DND-41 (cell line): ENCODE measurements at places on chromosomes 5 and 9.
A peak's percentile ranks its signal among the peaks of the same experiment; 100 is the strongest.

DNA sequence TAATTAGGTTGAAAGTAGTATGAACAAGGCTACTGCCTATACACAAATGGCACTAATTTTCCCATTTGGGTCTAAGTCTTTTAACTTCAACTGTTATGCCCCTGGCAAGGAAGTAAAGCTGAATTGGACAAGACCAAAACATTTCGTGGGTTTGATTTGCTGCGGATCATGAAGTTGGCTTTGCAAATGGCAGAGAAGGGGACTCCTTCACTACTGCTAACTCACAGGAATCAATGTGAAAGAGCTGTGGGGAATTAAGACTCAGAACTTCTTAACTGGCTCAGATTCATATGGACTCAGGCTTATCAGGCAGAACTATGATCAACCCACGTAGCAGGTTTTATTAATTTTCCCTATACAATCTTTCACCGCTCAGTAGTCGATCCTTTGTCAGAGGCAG lies 73.8 kb upstream of the IFNE start:
- DNase-seq, result no peak

GRCh38 chr9:10443868-10444204 lies 169.0 kb downstream of the PTPRD start:
- no peak for DNase-seq

DNA sequence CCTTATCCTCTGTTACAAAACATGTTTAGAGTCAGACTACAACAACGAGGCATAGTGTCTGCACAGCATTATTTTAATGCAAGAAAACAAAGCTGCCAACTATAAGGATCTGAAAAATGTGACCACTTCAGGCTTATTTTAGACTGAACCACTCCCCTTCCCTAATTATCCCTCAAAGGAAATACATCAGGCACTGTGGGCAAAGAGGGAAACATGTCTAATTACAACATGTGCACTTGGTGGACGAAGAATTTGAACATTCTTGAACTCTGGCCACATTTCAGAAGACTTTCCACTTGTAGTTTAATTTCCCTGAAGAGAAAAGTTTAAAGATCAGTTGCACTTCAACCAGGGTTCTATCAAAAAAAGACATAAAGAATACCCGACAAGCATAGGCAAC lies 3.8 kb downstream of the MTMR12 start:
- DNase-seq, result no peak

DNA sequence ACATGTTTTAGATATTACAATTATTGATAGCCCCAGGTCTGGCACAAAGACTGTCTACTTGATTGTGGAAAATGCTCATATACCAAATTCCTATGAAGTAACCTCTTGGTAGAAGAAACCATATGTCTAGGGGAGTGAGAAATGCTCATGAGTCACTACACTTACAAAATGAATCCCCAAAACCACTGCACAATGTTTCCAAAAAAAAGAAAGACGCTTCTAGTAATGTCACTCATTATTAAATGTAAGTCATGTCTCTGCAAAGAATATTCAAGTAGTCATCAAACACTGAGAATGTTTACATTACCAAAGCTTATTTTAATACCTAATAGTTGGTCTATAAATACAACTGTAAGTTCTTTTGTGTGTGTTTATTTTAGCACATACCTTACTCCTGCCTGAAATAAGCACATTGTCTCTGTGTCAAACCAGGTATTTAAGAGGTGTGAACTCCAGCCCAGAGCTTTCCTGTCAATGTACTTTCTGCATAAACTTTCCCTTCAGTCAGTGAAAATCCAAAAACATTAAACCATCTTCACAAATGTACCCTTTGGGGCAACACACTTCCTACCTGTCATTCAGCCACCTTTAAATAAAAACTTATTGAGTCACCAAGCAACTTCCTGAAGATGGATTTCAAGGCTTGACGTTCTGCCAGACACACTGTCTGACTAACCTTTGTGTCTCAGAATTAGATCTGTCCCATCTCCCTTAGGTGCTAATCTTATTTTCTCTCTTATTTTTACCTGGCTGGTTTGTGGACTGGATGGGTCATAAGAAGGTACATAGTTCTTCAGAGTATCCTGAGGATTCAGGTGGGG lies 194.0 kb downstream of the NFIB start:
- DNase-seq, result no peak

GRCh38 chr9:132063281-132063680 lies 16.4 kb downstream of the MED27 start:
- no peak for DNase-seq

- no peak for DNase-seq
These were observed 174.5 kb upstream of the OTULINL start for GRCh38 chr5:14407051-14407450.

DNA sequence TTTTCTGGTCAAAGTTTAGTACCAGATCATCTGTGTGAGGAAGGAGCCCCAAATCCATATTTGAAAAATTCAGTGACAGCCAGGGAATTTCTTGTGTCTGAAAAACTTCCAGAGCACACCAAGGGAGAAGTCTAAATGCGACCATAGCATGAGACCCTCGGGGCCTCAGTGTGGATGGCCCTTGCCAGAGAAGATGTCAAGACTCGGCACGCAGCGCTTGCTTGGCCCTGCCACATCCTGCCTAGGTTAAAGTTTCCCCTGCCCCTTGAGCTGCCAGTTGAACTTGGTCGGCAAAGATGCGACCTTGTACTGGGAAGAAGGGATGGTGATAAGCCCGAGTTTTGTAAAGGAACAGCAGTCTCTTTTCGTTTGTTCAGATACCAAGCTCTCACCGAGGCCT lies 65.8 kb downstream of the IL31RA start:
- no peak for DNase-seq

GRCh38 chr5:65024681-65025080 lies 256.0 kb downstream of the CWC27 start:
- DNase-seq, result no peak

- DNase-seq, result no peak
These were observed 461.9 kb upstream of the PAPPA start for GRCh38 chr9:115691693-115692092.

DNA sequence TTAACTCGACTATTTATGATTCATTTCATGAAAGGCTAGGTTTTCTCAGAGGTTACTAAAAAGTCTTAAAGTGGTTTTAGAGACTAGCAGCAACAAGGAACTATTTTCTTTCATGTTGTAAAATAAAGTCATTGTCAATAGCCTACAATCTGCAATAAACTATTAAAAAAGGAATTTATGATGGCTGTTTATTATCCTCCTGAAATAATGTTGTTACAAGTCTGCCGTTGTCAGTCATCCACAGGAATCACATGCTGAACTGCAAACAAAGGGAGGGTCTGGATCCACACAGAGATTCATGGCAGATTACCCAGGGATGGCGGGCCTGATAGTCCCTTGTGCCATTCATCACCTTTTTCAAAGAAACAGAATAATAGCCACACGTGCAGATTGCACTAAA lies 49.2 kb downstream of the TMEM174 start:
- no peak for DNase-seq

- no peak for DNase-seq
These were observed 664.0 kb downstream of the NR2F1-AS1 start for GRCh38 chr5:92917044-92917443.

DNA sequence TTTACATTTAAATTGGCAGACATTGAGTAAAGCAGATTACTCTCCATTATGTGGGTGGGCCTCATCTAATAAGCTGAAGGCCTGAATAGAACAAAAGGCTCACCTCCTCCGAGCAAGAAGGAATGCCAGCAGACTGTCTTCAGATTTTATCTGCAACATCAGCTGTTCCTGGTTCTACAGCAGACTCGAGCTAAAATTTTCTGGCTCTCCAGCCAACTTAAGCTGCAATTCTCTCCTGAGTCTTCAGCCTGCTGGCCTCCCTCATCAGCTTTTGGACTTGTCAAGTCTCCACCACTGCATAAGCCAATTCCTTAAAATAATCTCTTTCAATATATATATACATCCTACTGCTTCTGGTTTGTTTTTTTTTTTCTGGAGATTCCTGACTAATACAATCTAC lies 12.5 kb downstream of the TRPM3 start:
- no peak for DNase-seq

DNA sequence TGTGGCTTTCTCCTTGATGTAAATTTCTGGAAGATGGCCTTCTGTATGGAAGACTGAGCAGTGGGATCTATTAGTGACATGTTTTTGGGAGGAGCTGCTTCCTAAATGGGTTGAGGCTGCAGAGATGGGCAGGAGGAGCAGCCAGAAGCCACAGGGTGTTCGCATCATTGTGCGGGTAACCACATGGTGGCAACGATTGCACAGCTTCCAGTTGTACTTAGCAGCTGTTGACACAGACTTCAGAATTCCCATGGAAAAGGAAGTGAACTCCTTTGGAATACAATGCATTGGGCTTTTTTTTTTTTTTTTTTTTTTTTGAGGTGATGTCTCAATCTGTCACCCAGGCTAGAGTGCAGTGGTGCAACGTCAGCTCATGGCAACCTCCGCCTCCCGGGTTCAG lies 297.3 kb downstream of the NR3C1 start:
- peak; percentile 18 for DNase-seq

GRCh38 chr9:131334629-131335367 lies 45.3 kb downstream of the PLPP7 start:
- DNase-seq, result no peak

GRCh38 chr5:177958696-177959095 lies 37.3 kb downstream of the PROP1 start:
- DNase-seq, result no peak

- no peak for DNase-seq
These were observed 1.9 kb upstream of the HINT2 start for GRCh38 chr9:35816708-35817107.

DNA sequence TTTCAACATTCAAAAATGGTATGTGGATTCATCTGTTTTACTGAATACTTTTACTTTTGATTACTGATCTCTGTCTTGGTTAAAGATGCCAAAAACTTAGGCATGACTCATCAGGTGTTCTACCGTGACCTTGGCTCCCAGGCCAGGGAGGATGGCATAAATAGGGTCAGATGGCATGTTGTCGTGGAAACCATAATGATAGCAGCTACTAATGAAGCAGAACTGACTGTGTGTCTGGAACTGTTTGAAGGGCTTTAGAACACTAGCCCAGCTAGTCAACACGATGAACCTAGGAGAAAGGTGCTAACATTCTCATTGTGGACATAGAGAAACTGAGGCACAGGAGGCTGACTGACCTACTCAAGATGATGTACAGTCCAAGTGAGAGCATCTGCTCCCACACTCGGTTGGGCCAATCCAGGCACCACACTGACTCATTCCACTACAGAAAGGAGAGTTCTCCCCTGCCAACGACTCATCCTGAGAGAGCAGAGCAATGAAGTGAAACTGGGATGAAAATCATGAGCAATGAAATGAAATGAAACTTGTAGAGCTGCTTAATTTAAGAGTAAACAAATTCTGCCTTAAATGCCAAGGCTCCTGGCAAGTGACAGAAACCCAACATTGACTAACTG lies 116.0 kb downstream of the TENT4A start:
- no peak for DNase-seq
